Activated CD8-positive, alpha-beta T cell treated with anti-CD3 and anti-CD28 coated beads for 36 hours (primary cell): ENCODE measurements at places on chromosomes 13 and 19. TPM values are rescaled to one million over a fixed set of nuclear protein-coding genes. Genes with fewer than 3 reads are reported as not detected.

SMIM7 gene
- 55.0 TPM for total RNA-seq

HNRNPA1L2 gene
- 9.2 TPM for total RNA-seq

GRCh38 chr19:40506099-40506498 is 39.3 kb downstream of the SPTBN4 start:
- DNase-seq = no peak

DNA sequence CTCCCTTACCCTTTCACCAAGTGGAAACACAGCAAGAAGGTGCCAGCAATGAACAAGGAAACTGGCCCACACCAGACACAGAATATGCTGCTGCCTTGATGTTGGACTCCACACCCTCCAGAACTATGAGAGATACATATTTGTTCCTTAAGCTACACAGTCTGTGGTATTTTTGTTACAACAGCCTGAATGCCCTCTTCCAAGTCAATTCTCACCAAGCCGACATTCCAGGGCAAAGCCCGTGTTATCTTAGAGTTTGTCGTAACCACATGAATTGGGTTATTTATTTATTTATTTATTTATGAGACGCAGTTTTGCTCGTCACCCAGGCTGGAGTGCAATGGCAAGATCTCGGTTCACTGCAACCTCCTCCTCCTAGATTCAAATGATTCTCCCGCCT is 14.9 kb downstream of the FGF21 start:
- DNase-seq = no peak

GRCh38 chr19:39676004-39676403 is 20.3 kb downstream of the LGALS16 start:
- peak; percentile 34 for DNase-seq

SPC24 gene
- 60.5 TPM for total RNA-seq

- no peak for DNase-seq
Observed at GRCh38 chr13:41054919-41055619, 6.2 kb upstream of the WBP4 start.

GRCh38 chr13:74017301-74018061 is 116.7 kb downstream of the KLF12 start:
- no peak for DNase-seq

DNA sequence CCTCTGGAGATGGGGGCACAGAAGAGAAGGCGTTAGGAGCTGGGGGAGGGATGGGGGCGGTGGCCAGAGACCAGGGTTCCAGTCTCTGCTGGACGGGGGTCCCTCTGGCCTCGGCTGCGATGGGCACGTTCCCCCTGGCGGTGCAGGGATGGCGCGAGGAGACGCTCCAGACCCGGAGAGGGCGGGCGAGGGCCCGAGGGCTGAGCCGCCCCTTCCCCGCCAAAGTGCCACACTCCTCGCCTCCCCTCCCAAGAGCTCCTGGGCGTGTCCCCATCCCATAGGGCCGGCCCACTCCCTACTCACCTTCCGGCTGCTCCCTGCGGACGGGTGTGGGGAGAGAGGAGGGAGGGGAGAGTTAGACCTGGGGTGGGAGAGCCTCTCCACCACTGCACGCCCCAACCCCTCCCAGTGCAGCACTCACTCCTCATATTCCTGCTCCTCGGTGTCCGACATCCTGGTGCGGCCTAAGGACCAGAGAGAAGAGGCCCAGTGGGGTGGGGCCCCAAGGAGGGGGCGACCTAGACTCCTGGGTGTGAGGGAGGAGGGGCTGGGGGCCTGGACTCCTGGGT is 2.2 kb downstream of the TNNT1 start:
- no peak for DNase-seq

GRCh38 chr13:80151016-80151415 is 189.9 kb downstream of the SPRY2 start:
- DNase-seq = no peak

DNA sequence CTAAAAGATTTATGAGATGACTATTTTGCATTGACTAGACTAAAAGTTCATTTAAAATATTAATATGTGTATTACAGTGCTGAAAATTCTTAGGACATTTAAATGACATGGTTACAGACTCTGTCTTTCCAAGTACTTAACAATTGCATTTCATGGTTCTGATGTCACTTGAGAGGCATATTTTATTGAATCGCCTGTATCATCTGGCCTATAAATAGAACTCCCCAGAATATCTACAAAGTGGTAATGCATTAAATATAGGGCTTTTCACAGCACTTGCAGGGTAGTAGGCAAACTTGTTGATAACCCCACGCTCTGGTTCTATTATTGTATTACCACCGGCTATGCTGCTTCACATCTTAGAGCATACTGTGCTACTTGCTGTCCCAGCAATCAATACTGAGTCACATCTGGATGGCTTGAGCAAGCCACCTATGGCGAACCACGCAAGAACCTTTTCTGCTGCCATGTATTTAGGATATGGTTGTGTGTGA is 400.6 kb downstream of the HS6ST3 start:
- no peak for DNase-seq

NPAS1 gene
- total RNA-seq = 0.65 TPM

BCL3 gene
- 27.7 TPM for total RNA-seq

DNA sequence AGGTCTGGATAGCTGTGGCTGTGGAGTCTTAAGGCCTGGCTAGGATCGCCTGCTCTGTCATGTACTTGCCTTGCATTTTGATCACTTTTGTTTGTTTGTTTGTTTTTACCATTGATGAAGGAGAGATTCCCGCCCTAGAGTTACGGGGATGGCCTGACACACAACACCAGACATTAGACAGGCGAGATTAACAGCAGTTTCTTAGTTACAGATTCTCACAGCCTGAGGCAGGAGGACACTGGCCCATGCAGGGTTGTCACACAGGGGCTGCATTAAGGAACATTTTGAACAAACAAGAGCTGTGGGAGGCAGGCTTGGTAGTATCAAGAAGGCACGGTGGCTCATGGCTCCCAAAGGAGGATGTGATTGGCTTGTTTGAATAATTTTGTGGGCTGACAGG is 291.8 kb downstream of the HS6ST3 start:
- no peak for DNase-seq

PLA2G4C gene
- total RNA-seq = 4.2 TPM

DNA sequence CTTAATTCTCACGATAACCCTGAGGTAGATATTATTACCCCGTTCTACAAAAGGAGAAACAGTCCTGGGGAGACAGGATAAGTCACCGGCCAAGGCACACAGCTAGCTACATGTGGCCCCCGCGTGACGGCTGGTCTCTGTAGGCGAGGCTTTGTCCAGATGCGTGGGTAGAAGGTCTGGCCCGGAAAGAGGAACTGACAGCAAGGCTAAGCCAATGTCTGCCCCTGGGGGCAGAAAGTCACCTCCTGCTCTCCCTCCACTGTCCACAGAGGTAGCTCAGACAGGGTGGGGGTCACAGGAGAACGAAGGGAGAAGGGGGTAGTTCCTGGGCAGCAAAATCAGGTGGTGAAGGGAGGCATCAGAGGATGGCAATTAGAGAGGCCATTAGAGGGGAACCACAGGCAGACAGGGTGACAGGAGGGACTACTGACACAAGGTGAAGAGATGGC is 1.8 kb downstream of the APOC4 start:
- no peak for DNase-seq

- no peak for DNase-seq
Observed at GRCh38 chr13:111153977-111154332, 38.8 kb downstream of the ARHGEF7 start.
